ENCODE measurements at places on chromosomes 12 and 14. TPM values are rescaled to one million over a fixed set of nuclear protein-coding genes. Genes with fewer than 3 reads are reported as not detected.

Gene NGB
- not detected for total RNA-seq

Gene NXPH4
- total RNA-seq = 0.49 TPM

Gene C14orf180
- not detected for total RNA-seq

Gene BCL7A
- 16.1 TPM for total RNA-seq

Gene KLHDC1
- 1.0 TPM for total RNA-seq

Gene PCBP2
- total RNA-seq = 145 TPM

Gene CLEC12A
- not detected for total RNA-seq
